ENCODE measurements at places on chromosomes 1 and 21.

DNA sequence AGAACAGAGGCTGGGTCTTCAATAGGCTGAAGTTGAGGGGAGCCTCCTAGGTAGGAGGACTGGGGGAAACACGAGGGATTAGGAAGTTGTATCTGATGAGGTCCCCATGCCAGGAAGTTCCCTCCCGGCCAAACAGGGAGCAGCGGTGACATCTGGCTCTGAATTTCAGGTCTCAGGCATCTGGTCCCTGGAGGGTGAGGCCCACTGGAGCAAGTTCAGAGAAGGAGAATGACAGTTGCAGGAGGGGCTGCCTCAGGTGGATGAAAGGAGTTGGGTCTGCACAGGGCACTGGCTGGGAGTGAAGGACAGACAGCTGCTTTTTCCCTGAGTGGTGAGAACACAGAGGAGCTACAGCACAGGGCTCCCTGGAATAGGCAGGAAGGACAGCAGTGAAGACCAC, 9.1 kb downstream of the TMEM9 start:
- no peak for DNase-seq

DNA sequence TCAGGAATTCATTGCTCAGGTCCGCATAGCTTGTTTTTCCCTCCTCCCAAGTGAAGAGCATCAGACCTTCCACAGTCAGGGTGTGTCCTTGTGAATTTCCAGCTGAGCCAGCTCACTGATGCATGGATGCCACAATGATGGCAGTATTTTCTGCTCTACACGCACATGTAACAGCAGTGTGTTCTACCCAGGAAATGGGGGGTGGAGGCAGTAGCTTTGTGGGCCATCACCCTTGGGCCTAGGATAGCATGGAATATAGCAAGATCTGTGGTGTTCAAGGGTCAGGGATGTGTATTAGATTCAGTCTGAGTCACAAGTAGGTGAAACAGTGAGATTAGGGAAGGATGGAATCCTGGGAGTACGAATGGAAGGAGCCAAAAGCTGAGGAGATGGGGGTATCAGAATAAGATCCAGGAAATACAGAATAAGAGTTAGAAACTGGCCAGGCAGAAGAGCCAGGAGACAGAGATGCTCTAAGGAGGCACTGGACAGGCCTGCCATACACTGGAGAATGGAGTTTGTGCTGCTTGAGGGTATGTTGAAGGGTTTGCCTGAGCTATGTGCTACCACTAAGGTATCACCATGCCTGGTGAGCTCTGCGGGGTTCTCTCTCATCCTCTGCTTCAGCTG, 90.6 kb upstream of the CNIH3 start:
- no peak for DNase-seq

GRCh38 chr1:159067699-159068621, 8.6 kb downstream of the AIM2 start:
- no peak for DNase-seq

DNA sequence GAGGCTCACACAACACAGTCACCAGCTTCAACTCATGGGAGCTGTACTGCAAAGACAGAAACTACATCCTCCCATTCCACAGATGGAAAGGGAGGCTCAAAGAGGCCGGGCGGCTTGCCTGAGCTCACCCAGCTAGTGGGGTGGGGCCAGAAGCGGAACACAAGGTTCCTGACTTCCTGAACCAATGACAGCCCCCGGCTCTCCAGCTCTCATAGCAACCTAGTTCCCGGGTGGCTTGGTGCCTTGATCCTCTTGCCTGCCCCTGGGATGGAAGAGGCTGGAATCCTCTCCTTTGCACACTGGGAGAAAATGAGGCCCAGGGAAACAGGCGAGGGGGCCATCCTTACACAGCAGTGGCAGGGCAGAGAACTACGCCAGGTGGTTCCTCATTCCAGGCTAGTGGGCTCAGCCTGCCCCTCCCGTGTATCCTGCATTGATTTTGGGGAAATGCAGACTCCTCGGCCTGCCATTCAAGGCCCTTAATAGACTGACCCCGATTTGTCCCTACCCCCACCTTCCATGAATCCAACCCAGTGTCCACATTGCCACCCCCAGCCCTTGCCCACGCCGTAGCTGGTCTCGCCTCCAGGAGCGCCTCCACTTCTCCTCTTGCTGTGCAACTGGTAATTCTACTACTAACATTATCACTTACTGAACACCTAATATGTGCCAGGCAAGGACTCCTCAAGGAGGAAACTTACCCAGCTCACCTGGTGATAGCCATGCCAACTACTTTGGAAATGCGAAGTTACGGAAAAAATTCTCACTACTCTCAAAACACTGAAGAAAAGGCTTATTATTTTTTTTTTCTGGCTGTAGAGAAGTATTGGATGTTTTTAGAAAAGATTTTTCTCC, 5.0 kb downstream of the RAP1GAP start:
- no peak for DNase-seq

DNA sequence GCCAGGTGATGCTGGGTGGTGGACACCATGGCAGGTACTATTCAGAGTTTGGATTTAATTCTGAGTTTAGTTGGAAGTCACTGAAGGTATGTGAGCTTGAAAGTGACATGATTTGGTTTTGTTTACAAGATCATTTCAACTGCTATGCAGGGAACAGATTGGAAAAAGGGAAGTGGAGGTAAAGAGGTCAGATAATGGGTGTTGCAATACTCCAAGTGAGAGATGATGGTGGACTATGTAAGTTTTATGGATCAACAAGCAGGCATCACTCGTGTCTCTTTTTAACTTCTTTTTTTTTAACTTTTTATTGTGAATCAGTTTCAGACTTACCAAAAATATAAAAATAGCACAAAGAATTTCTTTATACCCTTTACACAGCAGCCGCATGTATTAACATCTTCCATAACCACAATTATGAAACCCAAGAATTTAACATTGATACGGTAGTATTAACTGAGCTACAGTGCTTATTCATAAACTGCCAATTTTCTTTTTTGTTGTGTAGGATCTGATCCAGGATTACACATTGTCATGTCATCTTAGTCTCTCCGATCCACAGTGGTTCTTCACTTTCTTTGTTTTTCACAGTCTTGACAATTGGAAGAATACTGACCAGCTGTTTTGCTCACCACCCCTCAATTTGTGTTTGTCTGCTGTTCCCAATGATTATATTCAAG, 24.9 kb upstream of the NHLH2 start:
- DNase-seq = no peak

- DNase-seq = no peak
Measured at GRCh38 chr1:246647113-246647512, 77.1 kb upstream of the SCCPDH start.

DNA sequence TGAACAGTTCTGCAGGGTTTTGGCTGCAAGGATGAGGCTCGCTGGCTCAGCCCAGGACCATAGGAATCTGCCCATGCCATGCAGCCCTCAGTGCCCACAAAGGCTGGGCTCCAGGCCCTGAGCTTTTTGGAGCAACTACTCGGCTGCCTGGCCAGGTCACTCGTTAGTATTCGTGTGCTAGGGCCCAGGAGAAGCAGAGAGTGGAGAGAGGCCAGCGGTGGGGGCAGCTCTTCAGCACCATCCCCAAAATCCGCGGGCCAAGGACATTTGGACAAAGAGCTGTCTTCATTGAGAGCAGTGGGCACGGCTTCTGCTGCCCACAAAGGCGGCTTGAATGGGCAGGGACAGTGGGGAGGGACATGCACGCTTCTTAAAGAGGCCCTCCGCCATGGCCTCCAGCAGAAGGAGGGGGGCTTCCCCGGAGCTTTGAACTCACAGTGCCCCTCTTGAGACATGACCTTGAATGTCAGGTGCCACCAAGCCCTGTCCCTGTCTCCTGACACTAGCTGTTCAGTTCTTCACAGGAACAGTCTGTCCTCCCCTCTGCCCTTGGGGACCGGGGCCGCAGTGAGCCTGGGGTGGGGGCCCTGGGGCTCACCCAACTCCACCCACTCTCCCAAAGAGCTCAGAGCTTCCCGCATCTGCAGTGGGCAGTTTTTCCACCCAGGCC, 106.1 kb upstream of the ARHGEF16 start:
- no peak for DNase-seq

- no peak for DNase-seq
Measured at GRCh38 chr1:222843469-222844410, 28.9 kb downstream of the DISP1 start.

GRCh38 chr1:214573386-214574318, 22.2 kb upstream of the PTPN14 start:
- DNase-seq = no peak

GRCh38 chr1:93871366-93871765, 7.6 kb downstream of the DNTTIP2 start:
- no peak for DNase-seq

DNA sequence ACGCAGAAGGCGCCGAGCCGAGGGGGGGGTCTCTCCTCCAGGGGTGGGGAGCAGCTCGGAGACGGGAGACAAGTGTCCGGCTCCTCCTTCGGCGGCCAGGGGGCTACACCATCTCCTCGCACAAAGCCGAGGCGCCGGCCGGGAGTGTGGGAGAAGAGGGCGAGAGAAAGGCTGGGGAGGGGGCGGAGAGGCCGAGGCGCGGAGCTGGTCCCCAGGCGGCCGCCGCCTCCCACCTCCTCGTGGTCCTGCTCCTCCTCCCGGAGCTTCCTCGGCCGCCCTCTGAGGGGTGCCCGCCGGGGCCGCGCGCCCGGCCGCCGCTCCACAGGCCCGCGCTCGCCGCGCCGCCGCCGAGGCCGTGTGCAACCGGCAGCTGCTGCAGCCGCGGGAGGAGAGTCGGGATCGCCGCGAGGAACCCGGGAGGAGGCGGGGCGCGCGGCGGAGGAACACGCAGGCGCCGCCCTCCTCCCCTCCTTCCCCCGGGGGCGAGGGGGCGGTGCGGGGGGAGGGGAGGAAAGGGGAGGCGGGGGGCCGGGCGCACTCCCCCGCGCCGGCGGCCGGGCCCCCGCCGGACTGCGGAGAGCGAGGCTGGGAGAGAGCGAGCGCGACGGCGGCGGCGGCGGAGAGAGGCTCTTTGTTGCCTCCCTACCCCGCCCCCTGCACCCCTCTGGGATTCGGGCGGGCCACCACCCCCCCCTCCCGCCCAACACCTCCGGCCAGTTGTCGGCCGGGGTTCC, at the start of gene ENAH:
ENAH (minus strand) TSS at position 395 of the 734 bp plus-strand sequence. CDS start 433 bp downstream, outside the sequence.
- DNase-seq = no peak

DNA sequence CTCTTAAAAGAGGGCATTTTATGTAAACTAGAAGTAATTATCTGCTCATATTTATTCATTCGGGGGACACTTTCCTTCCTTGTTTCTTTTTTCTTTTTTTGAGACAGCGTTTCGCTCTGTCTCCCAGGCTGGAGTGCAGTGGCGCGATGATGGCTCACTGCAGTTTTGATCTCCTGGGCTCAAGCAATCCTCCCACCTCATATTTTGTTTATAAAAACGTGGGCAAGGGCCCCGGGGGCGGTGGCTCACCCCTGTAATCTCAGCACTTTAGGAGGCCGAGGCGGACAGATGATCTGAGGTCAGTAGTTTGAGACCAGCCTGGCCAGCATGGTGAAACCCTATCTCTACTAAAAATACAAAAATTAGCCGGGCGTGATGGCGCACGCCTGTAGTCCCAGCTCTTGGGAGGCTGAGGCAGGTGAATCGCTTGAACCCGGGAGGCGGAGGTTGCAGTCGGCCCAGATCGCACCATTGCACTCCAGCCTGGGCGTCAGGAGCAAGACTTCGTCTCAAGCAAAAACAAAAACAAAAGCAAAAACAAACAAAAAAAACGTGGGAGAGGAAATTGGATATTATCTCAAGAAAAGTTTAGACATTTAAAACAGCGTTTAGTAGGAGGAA, 926 bp upstream of the DFFA start:
- no peak for DNase-seq

GRCh38 chr1:84390226-84390625, 8.1 kb upstream of the DNASE2B start:
- no peak for DNase-seq

GRCh38 chr1:4756851-4757580, 102.6 kb downstream of the AJAP1 start:
- DNase-seq = no peak

- no peak for DNase-seq
Measured at GRCh38 chr21:43012596-43012995, 38.2 kb downstream of the PKNOX1 start.

DNA sequence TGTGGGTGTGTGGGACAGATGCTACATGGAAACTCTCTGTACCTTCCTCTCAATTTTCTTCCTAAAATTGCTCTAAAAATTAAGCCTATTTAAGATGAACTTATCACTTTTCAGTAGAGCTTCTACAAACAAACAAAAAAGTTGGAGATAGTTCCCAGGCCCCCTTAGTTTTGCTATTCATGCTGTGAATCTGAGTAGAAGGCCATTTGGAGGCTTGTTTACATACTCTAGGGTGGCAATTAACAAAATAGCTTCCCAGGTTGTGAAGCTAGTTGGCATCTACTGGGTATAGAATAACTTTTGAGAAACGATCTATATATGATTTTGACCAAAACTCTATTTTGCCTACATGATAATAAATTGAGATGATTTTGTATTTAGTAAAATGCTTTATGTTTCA, 541.4 kb upstream of the B3GALT2 start:
- DNase-seq = no peak

DNA sequence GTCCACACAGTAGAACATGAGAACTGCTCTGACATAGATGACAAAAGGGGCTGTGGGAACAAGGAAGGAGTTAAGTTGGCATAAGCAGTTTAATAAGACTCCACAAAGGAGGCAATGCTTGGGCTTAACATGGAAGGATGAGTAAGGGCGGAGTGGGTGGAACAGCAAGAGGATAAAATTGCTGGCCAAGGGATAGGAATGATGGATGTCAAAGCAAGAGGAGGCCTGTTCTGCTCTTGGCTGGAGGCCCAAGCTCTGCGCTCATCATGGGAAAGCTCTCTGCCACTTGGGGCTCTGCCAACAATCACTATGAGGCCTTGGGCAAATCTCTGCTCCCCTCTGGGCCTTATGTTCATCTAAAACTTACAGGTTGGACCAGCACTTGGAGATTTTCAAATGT, 98.3 kb upstream of the CAMK1G start:
- no peak for DNase-seq

GRCh38 chr21:38310646-38311485, 54.1 kb downstream of the KCNJ15 start:
- no peak for DNase-seq

- no peak for DNase-seq
Measured at GRCh38 chr1:78075621-78076020, 29.9 kb downstream of the GIPC2 start.

- no peak for DNase-seq
Measured at GRCh38 chr1:15739745-15740144, 2.6 kb upstream of the TMEM82 start.

DNA sequence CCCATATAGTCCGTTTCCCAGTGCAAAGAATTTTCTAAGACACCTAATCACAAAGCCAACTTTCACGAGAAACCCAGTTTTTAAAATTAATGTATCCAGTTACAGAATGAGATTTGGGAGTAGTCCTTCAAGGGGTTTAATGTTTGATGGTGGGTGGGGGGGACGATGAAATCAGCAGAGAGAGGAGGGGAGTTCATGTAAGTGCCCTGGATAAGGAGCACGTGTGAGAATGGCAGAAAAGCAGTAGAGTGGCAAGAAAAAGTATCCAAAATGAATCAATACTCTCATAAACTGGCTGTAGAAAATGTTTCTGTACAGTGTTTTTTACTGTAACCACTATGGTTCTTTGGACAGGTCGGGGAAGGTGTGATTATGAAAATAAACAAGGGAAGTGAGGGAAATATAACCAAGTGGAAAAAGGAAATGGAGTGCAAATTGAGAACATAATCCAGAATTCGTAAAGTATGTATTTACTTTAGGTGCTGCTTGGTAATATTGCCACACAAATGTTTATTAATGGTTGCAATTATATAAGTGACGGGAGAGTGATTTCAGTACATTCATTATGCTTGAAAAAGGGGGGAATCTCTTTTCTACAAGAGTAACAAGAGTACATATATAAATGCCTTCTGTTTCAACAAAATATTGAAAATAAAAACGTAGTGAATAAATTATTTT, 118.7 kb upstream of the RRP15 start:
- DNase-seq = no peak

GRCh38 chr1:169363046-169363730, 4.4 kb downstream of the NME7 start:
- no peak for DNase-seq
